Subcutaneous adipose tissue (tissue), 4 donors: ENCODE measurements at places on chromosomes 7 and 10. TPM values are rescaled to one million over a fixed set of nuclear protein-coding genes. Genes with fewer than 3 reads are reported as not detected.

DYNC1I1 gene
- total RNA-seq = 4.6 TPM

FAM25C gene
- total RNA-seq = not detected

ZNF862 gene
- 15.6 TPM for total RNA-seq

KNDC1 gene
- total RNA-seq = not detected

ZNF239 gene
- 3.6 TPM for total RNA-seq

EN2 gene
- not detected for total RNA-seq

CFAP70 gene
- 7.9 TPM for total RNA-seq
